AG08395 (cell line): ENCODE measurements at places on chromosomes 6 and 20.

GRCh38 chr6:163489584-163489983, 75.1 kb downstream of the QKI start:
- no peak for DNase-seq

GRCh38 chr20:21528870-21529269, 15.0 kb upstream of the NKX2-2 start:
- no peak for DNase-seq

- DNase-seq = no peak
Observed at GRCh38 chr6:51910851-51911250, 176.6 kb downstream of the PKHD1 start.

GRCh38 chr6:84409911-84410310, 182.5 kb upstream of the CEP162 start:
- no peak for DNase-seq

GRCh38 chr20:1182106-1182505, 2.7 kb downstream of the TMEM74B start:
- no peak for DNase-seq

DNA sequence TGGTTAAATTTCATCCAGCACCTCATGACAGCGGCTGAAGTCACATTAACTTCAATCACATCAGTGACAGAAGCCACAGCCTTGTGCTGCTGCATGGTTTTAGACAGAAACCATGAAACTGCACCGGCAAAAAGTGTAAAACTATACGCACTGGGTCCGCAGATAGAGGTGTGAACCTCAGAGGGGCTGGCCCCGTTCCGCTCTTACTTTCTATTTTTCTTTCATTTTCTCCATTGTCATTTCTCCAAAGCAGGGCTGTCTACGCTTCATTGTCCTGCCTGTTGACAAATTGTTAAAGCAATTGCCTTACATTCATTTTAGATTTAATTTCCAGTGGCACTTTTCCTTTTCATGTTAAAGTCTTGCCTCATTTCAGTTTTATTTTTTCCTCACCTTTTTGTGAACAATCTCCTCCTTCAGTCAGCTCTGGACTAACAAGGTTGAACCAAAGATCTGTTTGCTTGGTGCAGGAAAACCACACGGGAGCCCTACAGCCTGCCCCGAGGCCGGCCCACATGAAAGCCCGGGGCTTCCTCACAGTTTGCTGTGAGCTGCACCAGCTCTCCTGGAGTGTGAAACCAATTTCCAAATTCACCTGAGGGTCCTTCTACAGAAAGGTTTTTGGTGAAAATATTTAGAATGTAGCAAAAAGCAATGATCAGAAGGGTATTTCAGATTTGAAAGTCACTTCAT, 63.7 kb downstream of the PRR18 start:
- no peak for DNase-seq

DNA sequence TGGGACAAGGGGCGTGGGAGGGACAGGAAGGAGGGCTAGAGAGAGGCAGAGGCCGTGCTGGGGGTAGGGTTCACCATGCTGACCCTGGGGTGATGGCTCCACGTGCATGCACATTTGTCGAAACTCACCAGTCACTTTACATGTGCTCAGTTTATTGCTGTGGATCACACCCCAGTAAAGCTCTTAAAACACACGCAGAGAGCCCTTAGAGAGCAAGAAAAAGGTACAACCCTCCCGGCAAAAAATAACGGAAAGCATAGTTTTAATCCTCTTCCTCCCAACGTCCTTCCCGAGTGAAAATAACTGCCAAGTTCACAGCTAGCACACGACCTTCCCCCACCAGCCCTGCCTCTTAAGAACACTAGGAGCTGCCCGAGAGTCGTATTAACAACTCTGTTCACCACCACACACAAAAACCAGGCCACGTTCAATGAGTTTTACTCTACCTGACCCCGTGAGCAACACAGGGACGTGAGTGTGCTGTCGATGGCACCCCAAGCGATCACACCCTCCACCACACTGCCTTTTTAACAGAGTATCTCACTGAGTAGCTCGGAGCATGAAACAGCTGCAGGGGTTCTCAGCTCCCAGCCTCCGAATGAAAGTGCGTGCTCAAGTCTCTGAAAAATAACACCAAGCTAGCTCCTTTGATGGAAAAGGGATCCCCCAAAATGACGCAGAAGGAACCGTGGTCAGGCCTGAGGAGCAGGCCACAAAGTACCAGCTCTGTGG, 39.7 kb downstream of the TAF4 start:
- DNase-seq = peak; percentile 83

DNA sequence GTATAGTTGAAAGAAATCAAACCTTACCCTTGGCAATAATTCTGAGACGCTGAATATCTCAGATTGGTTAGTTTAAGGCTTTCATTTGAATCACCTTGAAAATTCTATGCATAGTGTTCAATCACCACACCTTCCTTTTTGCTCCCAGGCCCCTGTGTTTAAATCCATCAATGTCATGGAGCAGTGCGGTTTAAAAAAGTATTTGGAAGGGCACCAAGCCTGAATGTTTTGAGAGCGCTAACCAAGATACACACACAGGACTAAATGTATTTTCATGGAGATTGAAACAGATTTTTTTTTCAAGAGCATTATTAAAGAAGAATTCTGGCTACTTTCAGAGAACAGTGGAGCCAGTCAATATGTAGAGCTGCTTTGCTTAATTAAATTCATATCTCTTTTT, 195.7 kb downstream of the CENPW start:
- DNase-seq = no peak

DNA sequence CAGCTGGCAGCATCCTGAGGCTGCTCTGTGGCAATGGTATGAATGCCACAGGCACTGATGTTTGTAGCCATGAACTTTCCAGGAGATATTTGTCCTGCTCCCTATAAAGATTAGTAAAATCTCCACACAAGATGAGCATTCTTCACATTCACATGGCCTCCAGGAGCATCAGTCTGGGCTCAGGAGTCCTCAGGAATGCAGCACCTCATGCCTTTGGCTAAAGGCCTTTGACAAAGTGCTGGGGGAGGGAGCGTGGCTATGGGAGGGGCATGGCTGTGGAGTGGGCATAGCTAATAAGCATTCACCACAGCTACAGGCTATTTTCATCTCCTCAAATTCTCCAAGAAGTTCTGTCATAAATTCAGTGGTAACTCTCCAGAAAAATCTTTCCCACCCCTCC, 90.5 kb upstream of the LY86 start:
- no peak for DNase-seq

- DNase-seq = no peak
Observed at GRCh38 chr6:294656-295565, 2.6 kb downstream of the DUSP22 start.

DNA sequence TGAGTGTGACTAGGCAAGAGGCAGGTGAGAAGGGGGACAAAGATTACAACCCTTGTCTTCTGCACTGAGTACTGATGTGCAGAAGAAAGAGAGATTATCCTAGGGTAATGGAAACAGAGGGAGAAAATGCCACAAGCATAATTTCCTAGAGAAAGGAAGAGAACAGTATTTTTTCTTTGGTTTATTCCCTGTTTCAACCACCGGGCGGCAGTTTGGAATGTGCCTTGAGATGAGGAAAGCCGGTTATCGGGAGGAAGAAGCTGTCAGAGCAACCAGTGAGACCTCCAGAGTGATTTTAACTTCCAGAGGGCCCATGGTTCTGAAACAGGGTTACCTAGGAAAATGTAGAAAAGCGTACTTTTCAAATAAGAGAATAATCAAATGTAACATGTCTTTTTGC, 121.4 kb downstream of the REV3L start:
- DNase-seq = peak; percentile 41

GRCh38 chr6:16519265-16520242, 241.7 kb downstream of the ATXN1 start:
- DNase-seq = no peak

- no peak for DNase-seq
Observed at GRCh38 chr6:148265054-148265453, 77.6 kb upstream of the SASH1 start.

- peak; percentile 9 for DNase-seq
Observed at GRCh38 chr6:156729248-156729647, 47.9 kb upstream of the ARID1B start.

DNA sequence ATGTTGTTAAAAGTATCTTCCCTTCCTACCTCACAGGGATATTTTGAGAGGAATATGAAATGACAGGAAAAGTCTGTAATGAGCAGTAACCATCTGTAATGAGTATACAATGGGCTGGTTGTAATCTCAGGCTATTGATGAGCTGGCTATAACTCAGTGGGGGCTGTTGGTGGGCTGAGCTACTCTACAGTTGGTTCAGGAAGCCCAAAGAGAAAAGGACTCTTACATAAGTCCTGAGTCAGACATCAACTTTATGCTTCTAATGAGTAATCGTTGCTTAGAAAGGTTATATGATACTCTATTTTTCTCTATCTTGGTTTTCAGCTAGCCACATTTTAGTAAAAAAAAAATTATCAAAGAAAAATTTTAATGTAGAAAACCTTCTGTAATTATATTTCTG, 26.4 kb downstream of the ZNF391 start:
- no peak for DNase-seq

- DNase-seq = no peak
Observed at GRCh38 chr20:37190354-37191112, 11.2 kb upstream of the MROH8 start.

DNA sequence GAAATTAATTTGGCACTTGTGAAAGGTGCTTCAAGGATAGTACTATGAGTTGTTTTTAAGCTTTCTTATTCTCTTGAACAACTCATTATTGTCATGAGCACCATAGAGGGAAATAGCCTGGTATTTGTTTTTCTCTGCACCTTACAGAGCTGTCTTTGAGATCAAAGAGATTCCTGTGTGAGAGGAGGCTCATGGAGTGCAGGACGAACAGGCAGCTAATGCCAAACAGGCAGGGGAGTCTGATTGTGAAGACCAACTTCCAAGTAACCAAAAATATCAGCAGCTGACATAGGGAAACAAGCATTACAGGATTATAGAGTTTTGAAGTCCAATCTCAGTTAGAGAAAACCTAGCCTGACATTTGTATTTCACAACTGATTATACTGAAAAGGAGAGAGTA, 110.6 kb upstream of the TENT5A start:
- no peak for DNase-seq

DNA sequence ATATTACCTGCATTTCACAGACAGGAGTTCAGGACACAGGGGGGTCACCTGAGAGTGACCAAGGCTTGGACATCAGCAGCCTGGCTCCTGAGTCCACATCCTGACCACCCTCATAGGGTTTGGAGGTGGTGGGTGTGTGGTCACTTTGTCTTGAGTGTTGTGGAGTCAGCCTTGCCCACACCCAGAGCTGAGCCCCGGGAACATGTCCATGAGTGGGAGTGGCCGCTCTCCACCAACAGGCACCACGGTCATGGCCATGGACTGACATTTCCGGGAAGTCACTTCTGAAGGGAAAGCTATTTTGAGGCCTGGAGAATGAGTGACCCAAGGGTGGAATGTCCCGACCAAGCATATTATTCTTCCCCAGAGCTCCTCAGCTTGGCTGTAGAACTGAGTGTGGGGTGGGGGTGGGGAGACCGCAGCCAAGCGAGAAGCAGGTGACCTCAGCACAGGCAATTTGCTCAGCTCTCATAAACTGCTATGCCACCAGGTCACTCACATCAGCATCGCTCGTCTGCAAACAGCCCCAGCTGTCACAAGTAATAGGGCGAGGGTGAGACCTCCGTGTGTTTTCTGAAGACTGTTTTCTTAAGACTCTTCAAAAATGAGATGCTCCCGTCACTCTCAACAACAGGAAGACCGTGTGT, 348.6 kb upstream of the CDH4 start:
- no peak for DNase-seq

DNA sequence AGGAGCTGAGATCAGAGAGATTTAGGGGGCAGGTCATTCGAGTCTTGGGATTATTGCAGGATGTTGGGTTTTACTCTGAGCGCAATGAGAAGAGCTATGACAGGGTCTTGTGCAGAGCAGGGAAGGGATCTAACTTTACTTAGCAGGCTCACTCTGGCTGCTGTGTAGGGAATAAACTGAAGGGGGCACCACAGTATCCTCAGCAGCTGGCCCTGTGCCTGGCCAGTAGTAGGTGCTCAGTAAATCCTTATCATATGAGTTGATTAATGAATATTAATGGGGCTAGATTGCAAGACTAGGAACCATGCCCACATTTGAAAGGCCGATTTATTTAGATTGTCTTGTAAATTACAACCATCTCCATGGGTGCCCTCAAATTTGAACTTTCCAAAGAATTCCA, 4.6 kb upstream of the MDGA1 start:
- DNase-seq = no peak
